ENCODE measurements at places on chromosomes 13 and 19. TPM values are rescaled to one million over a fixed set of nuclear protein-coding genes. Genes with fewer than 3 reads are reported as not detected.

DNA sequence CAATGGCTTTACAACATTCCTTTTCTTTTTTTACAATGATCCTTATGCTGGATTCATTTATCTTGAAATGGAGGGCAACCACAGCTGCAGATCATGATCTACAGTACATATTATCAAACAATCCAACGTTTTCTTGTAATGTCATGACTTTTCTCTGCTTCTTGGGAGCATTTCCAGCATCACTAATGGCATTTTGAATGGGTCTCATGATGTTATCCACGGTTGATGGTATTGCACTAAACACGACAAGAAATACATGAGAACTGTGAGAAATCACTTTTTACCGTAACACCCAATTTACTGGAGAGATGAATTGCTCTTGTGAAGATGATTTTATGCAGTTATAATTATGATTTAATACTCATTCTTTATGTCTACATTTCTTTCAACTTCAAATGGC lies 16.2 kb upstream of the ACOD1 start:
- DNase-seq = no peak

- DNase-seq = no peak
Observed at GRCh38 chr13:31166591-31166990, 4.9 kb upstream of the HSPH1 start.

GRCh38 chr13:92126399-92126798 lies 728.0 kb downstream of the GPC5 start:
- DNase-seq = no peak

DNA sequence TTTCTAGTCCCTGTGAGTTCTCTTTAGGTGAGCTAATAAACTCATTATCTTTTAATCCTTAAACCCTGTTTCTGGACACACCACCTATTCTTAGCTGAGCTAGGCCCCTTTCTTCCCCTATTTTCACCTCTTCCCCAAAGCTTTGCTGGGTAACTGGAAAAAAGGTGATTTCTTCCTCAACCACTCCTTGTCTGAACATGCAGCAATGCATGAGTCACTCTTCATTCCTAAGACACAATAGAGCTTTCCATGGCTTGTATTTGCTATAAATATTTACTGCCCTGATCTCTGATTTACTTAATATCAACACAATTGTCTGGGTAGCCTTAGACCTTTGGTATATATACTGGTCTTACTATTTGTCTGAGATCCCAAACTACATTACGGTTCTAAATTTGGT lies 370.9 kb downstream of the KLF5 start:
- no peak for DNase-seq

DNA sequence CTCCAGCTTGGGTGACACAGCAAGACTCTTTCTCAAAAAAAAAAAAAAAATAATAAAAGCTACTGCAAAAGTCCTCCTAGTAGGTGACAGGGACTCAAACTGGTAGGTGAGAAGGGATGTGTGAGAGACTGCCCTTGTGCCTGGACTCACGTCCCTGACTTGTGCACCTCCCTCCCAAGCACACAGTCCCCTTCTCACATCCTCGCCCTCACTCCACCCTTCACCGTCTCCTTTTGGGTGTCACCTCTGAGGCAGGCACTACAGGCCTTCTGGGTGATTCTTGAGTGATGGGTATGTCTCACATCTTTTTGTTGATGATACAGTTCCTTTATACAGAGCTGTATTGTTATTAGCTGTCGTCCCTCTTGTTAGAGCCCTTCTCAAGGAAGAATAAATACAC lies 170.5 kb downstream of the TM9SF2 start:
- no peak for DNase-seq

DNA sequence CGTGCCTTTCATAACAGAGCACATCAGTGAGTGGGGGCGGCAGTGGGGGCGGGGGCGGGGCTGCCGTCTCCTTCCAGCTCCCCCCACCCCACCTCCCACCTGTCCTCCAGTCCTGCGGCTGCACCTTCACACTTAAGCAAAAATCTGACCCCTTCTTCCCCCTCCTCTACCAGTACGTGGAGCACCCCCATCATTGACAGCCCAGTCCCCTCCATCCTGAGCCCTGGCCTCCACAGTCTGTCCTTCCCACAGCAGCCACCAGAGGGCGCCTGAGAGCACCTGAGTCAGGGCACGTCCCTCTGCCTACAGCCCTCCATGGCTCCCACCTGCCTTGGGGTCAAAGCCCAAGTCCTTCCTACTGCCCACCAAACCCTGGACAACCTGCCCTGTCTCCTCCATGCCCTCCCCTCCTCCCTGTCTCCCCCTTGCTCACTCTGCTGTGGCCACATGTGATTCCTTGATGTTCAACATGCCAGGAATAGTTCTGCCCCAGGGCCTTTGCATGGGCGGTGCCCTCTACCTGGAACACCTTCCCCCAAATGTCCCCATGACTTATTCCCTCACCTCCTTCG lies 4.0 kb downstream of the EBI3 start:
- DNase-seq = peak; percentile 77

The VSTM1 gene
- 1.1 TPM for total RNA-seq

The GGACT gene
- total RNA-seq = 4.7 TPM

The OR7D2 gene
- 0.52 TPM for total RNA-seq
